ENCODE measurements at places on chromosomes 2 and 18. TPM values are rescaled to one million over a fixed set of nuclear protein-coding genes. Genes with fewer than 3 reads are reported as not detected.

- no peak for DNase-seq
These were observed 412 bp downstream of the GPD2 start for GRCh38 chr2:156436497-156437085.

DNA sequence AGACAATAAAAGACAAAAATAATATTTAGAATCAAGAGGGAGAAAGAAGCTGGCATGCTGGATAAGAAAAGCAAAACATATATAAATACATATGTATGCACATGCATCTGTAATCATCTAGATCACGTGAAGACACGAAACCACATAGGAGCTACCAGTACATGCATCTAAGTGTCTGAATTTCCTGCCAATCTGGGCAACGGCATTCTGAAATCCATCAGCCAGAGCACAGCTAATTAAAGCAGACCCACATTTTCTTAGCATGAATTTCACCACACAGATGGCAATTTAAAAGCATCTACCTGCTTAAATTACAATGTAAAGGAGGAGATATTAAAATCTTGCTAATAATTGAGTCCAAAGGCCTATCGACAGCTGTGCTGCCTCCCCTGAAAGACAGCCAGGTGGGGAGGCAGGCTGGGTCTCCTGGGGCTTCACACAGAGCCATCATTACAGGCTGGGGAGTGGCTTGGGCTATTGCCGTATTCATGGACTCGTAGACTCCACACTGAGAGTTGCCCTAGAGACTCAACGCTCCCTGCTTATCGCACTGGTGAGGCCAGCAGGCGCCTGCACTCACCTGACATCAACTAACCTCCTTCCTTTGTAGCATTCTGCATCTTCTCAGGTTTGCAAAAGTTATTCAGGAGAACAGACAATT lies 272.5 kb upstream of the PXDN start:
- no peak for DNase-seq

GRCh38 chr18:50274044-50274442 lies 7.3 kb downstream of the MBD1 start:
- DNase-seq = no peak

DNA sequence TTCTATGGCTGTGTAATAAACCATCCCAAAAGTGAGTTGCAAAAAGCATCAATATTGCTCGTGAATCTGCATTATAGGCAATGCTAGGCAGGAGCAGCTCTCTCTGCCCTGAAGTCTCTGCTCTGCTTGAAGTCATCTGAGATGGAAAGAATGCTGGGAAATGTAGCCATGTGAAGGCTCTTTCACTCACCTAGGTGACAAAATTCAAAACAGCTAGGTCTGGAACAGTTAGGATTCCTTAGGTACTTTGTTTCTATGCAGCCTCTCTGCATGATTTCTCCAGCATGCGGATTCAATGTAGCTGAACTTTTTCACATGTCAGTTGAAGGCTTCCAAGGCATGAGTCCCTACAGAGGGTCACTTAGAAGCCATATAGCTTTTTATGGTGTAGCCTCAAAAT lies 1383.7 kb downstream of the LRP1B start:
- no peak for DNase-seq

GRCh38 chr2:234291765-234292204 lies 205.1 kb downstream of the ARL4C start:
- no peak for DNase-seq

- DNase-seq = no peak
These were observed 29.0 kb upstream of the ALPP start for GRCh38 chr2:232349546-232349945.

DNA sequence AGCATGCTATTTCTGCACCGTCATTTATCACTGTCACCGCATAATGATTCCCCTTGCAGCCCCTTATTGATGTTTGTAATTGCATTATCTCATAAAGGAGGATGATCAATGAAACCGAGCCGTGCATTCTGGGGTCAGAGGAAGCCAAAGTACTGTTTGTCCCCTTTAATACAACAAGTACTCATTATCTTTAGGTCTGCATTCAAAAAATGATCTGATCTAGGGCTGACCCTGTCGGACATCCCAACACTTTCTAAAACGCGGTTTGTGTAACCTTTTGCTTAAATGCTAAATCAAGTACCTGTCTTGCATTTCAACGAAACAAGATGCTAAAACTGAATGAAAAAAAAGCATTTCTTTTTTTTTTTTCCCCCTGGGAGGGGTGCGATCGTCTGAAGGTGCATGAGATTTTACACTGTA lies 143.8 kb downstream of the MEIS1 start:
- DNase-seq = no peak

DNA sequence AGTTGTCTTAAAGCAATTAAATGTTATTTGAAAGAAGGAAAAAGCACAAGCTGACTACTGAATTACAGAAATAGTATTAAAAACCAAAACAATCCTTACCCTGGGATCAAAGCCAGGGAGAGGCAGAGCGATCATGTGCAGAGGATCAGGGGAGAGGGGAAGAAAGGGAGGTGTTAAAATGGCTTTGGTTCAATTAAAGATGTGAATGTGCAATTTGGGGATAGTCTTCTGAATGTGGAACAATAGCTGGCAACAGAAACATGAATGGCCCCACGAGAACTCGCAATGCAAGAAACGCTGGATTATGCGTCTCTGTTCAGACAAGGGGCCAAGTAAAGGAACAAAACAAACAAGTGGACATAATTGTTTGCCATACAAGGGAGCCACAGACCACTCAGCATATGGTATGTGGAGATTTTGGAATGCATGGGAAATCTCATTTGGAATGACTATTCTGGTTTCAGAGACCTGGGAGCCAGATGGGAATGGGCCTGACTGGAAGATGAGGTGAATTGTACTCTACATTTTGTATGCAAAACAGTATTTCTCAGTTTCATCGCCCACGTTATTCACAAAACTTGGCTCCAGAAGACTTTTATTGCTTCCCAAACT lies 155.4 kb downstream of the SLC4A3 start:
- no peak for DNase-seq

Gene RRM2
- 1.2 TPM for total RNA-seq
